B cell (primary cell): ENCODE measurements at places on chromosomes 7 and 10. TPM values are rescaled to one million over a fixed set of nuclear protein-coding genes. Genes with fewer than 3 reads are reported as not detected.

The CTAGE6 gene
- total RNA-seq = 1.9 TPM in 2 replicates

GRCh38 chr10:32159264-32159663, 103.0 kb upstream of the KIF5B start:
- no peaks in the 10 kb centered on the region for H3K36me3 ChIP-seq
- no peak overlapping the region for H3K4me3 ChIP-seq
- no peak for DNase-seq
- no peak overlapping the region for H3K27ac ChIP-seq
- H3K4me1 ChIP-seq = no peaks in the 10 kb centered on the region
- no peaks in the 10 kb centered on the region for H3K27me3 ChIP-seq

DNA sequence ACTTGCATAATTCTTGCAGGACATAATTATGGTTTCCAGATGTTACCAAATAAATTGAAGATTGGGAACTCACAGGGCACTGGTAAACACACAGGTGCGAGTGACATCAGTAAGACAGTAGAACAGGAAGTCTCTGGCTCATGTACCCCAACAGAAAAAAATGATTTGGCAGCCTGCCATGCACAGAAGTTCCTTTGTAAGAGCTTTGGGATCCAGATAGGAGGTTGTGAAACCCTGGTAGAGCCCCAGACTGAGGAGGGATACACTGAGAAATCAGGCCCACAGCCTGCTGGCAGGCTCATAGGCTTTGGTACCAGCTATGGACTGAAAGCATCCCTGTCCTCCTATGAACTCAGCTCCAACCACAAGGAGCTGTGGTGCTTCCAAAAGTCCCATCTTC, 118.0 kb downstream of the COBL start:
- H3K4me3 ChIP-seq = no peak overlapping the region
- no peak overlapping the region for H3K27ac ChIP-seq
- no peaks in the 10 kb centered on the region for H3K36me3 ChIP-seq

GRCh38 chr7:38428041-38428440, 154.6 kb upstream of the TARP start:
- DNase-seq = no peak
- H3K27me3 ChIP-seq = no peaks in the 10 kb centered on the region
- no peaks in the 10 kb centered on the region for H3K36me3 ChIP-seq
